ENCODE measurements at places on chromosomes 3 and 15.
A peak's percentile ranks its signal among the peaks of the same experiment; 100 is the strongest.

DNA sequence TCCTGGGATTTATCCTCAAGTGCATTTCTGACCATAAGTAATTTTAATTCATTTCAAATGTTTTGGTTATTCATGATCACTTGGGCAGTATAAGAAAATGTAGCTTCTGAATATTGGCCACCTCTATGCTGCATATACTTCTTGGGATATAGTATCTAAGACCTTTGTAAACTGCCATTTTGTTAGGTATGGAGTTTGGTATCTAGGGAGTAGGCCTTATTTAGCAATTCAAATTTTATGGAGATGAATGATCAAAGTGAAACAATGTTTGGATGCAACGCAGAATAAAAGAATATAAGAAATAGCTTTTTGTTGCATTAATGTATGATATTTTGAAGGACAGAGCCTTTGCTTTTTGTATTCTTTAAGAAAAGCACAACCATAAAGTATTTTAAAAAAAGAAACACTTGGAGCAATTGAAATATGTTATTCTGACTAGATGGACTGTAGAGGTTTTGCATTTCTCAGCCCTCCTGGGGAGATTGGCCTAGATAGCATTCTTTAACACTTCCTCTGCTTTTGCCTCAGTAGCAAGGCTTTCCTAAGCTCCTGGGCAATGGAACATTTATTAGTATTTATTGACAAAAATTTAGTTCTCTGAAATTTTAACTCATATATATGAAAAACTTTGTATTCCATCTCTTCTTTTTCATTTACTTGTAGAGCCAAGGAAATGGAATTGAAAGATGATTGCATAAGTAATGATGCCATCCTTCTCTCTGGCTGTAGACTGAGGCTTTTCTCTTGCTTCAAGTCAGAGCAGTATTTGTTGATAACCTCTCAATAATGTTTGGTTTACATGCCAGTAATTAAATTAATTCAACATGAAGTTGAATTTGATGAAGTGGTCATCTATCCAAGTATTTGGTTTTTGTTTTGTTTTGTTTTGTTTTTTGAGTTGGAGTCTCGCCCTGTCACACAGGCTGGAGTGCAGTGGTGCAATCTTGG lies 61.8 kb upstream of the UTS2B start:
- DNase-seq, result no peak

DNA sequence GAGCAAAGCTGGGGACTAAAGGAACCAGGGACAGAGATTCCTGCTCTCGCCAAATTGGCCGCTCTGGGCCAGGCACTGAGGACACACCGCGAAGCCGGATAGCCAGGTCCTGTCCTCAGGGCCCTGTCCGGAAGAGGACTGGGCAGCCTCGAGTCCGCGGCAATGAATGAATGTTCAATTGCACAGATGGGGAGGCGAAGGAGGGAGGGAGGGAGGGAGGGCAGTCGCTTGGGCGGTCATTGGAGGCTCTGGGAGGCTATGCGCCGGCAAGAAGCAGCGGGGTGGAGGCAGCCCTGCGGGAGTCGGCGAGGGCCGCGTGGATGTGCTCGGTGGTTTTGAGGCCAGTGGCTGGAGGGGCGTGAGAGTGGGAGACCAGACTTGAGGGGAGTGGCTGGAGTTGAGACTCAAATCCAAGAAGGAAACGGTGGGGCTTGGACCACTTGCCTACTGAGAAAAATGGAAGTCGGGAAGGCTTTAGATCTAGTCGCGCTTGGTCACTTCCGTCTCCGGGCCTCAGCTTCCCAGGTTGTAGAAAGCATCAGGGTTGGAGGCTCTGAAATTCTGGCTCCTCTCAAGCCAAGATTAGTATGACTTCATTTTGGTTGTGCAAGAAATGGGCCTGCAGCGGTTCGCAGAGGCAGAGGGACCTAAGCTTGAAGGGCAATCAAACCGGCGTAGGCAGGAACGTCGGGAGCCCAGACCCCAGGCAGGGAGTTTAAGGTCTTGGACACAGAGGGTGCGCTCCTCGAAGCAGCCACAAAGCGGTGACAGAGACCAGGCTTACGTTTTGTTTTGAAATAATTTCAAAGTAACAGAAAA lies 21.1 kb upstream of the PLXND1 start:
- DNase-seq, result peak; percentile 45

- no peak for DNase-seq
Observed at GRCh38 chr3:69299344-69299743, 86.5 kb downstream of the FRMD4B start.

- no peak for DNase-seq
Observed at GRCh38 chr3:170982733-170983132, 43.8 kb downstream of the SLC2A2 start.

DNA sequence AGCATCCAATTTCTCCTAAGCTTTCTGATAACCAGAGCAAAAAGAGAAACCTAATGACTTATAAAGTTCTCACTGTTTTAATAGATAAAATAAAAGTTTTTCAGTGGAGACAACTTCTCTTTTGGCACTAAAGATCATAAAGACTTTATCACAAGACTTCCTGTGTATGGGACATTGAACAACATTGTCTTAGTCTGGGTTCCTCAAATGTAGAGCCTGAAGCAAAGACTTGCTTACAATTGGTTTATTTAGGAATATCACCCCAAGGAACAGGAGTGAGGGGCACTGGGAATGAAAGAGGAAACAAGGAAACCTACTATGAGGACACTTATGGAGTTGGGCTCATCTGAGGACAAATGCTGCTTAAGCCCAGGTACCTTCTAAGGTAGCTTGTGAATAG lies 127.4 kb downstream of the B3GALNT1 start:
- DNase-seq, result no peak

GRCh38 chr3:135142530-135142929 lies 347.5 kb downstream of the EPHB1 start:
- DNase-seq, result no peak

GRCh38 chr3:74661672-74662071 lies 47.2 kb upstream of the CNTN3 start:
- no peak for DNase-seq

DNA sequence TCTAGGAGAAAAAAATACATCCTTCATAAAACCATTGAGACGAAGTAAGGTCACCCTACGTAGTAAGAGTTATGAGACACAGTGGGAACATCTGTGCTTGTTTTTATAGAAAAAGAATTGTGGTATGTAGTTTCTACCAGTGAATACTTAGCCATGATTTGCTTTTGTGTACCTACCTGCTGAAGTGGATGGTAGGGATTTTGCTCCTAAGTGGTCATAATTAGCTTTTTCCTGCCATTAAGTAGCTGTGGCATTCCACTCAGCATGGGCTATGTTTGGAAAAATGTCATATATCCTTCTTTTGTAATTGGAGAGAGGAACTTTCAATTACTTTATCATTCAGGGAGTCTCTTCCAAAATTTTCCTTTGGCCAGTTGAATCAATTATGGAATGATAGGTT lies 63.7 kb downstream of the CHD2 start:
- DNase-seq, result no peak

DNA sequence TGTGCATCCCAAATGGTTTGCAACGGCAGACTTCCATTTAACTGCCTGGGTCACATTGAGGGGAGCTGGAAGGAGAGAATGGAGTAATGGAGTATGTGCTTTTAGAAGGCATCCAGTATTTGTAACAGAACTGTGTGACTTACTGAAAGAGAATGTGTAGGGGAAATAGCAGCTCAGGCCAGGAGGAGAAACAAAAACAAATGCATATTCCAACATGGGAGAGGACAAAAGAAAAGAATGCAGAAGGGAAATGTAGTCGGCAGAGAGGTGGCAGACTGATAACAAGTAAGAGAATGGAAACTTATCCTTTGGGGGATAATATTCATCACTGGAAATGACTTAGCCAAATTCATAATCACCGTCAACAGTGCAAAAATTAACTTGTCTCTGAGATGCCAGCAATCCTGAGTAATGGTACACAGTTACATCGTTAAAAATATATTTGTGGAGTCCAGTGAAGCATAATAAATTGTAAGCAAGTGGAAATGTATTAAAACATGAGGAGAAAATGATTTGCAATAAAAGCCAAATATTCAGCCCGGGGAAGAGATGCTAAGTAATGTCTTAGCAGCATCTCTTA lies 294.9 kb upstream of the SGO1 start:
- no peak for DNase-seq

GRCh38 chr3:49602877-49603411 lies 48.7 kb downstream of the BSN start:
- DNase-seq, result peak; percentile 25

- no peak for DNase-seq
Observed at GRCh38 chr15:65655457-65655856, 33.7 kb downstream of the SLC24A1 start.

- DNase-seq, result no peak
Observed at GRCh38 chr3:39434574-39434973, 28.1 kb downstream of the RPSA start.

GRCh38 chr15:37107071-37107743 lies 6.9 kb upstream of the MEIS2 start:
- no peak for DNase-seq

DNA sequence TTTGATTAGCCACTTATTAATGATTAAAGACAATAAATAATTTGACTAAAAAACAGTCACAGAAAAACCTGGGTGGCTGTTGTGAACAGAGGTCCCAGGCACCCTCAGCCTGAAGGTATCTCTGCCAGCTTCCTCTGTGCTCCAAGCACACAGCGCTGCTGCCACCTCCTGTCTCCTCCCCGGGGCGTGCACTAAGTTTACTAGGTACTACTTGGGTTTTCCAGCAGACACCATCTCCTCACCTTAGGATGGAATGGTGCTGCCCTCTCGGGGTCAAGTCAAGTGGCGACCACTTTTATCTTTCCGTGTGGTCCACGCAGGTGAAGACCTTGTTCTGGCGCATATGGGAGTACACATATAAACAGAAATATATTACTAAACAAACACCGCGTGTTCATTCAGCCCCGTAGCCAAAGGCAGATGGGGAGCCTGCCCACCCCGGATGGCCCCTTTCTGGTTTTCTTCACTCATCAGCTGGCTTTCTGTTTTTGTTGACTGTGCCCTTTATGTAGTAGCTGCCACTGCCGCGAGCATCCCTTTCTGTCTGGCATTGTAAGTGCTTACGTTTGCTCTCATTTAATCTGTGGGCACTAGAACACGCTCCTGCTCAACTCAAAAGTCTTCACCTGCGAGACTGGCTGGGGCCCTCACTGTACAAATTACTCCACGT lies 128.0 kb downstream of the LRIG1 start:
- DNase-seq, result peak; percentile 84

DNA sequence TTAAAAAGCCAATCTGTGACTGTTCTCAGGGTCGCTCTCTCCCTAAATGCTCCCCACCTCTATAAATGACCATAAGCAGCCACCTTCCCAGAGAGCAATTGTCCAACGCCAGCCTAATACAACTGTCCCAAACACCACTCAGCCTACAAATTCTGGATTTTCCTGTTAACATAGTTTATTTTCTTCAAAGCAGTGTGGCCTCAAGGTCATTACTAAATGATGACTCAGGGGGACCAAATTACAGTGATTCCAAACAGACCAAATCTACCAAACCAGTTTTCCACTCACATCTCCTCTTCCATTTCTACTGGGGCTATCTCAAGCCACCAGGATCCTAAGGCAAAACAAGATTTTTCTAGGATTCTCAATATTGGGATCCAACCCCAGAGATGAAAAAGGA lies 22.5 kb downstream of the HEXA start:
- no peak for DNase-seq

GRCh38 chr15:29685156-29686078 lies 136.9 kb downstream of the TJP1 start:
- no peak for DNase-seq

GRCh38 chr3:52188556-52188955 lies 9.4 kb upstream of the ALAS1 start:
- no peak for DNase-seq

DNA sequence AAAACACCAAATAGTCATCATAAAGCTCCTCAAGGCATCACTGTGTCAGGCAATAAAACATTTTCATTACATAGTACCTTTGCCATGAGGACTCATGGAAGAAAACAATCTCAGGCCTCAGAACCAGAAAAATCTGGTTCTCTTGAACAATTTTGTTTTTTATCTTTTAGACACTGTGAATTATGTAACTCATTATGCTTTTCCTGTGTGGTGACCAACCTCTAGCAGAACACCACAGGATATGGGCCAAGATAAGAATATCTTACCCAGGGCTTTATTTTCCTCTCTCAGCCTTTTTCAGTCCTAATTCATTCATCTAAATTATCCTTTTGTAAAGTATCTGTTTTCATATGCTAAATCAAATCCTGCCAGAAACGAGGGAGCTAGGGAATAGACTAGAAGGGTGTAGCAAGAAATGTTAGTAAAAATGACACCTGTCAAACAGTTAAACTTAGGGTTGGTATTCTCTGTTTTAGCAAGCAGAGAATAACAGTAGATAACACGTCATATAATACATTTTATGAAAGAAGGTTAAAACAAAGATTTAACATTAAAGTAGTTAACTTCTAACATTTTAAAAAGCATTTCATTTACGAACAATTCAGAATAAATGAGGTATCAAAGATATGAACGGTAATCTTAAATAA lies 111.1 kb downstream of the FBXL22 start:
- DNase-seq, result no peak

DNA sequence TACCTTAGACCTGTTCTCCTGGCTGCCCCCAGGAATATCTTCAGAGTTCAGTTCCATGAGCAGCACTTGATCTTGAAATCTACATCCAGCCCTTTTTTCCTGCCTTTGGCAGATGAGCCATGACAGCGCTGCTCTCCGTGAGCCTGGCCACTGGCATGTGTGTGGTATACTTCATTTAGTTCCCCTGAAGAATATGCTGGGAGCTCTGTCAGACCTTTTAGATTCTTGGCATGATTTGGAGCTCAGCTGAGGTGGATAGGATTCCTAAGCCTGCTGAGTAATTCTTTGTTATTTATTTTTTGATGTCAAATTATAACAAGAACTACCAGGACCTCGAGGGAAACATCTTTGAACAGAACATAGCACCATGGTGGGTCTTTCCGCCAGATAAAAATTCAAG lies 121.7 kb downstream of the EDEM1 start:
- DNase-seq, result no peak

DNA sequence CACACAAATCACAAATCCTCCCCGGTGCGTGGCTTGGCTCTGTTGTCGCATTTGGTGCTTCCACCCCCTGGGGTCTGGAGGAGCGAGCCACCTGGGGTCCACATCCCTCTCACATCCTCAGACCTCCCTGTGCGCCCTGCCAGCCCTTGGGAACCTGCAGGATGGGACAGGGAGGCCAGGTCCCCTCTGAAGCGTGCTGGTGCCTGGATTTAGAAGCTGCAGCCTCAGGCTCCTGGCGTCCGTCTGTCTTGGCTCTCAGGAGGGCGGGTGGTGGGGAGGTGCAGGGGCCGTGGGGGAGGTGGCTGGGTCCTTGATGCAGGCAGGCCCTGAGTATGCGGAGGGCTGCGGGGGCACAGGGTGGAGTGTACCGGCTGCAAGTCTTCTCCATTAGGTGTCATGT lies 38.4 kb downstream of the RGMA start:
- DNase-seq, result no peak

GRCh38 chr15:85795337-85796305 lies 896 bp upstream of the KLHL25 start:
- DNase-seq, result no peak

GRCh38 chr3:176463610-176464009 lies 733.7 kb downstream of the TBL1XR1 start:
- no peak for DNase-seq

DNA sequence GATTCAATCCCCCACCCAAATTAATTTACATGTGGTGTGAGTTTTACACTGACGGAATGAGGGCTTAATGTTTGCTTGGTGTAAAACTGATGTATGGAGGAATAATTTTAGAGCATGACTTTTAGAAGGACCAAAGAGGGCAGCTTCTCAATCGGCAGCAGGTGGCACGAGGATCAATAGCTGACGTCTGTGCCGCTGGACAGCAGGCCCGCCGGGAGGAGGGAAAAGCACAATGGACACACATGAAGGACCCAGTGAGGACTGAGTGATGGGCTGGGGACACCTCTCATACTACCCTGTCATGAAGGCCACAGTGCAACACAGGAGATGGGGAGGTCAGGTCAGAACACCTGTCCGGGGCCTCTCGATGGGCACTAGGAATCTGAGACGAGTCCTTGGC lies 61.4 kb upstream of the NSMCE3 start:
- no peak for DNase-seq
